Naive thymus-derived CD8-positive, alpha-beta T cell (primary cell): ENCODE measurements at places on chromosomes 5 and 9. TPM values are rescaled to one million over a fixed set of nuclear protein-coding genes. Genes with fewer than 3 reads are reported as not detected.

SLC25A25 gene
- 18.9 TPM for total RNA-seq

OTP gene
- total RNA-seq, result not detected

DNA sequence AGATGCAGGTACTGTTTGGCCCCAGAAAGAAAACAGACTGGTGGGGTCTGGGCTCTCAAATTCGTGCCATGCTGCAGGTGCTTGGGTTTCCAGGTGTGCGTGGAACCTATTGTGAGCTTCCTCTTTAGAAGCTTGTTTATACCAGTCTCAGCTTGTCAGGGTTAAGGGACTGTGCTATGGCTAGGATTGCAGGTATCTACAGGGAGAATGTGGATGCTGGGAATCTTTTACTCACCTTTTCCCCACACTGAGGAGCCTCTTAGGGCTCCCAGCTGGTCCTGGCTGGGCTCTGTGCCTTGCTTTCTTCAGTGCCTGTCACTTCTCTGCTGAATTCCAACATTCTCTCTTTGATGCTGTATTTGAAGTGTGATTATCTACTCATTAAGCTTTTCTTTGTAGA is 111.8 kb downstream of the WDR70 start:
- no peak overlapping the region for H3K4me3 ChIP-seq
- no peaks in the 10 kb centered on the region for H3K27me3 ChIP-seq
- peaks cover 55% of the 10 kb centered on the region for H3K36me3 ChIP-seq
- no peak overlapping the region for H3K27ac ChIP-seq
- no peak for DNase-seq
- H3K4me1 ChIP-seq, result peaks cover 15% of the 10 kb centered on the region

GRCh38 chr9:33165263-33166151 is 1.6 kb downstream of the B4GALT1 start:
- H3K4me3 ChIP-seq, result peak overlapping the region; percentile 96
- H3K27me3 ChIP-seq, result no peaks in the 10 kb centered on the region
- no peak for DNase-seq
- H3K36me3 ChIP-seq, result no peaks in the 10 kb centered on the region
- peak overlapping the region; percentile 93 for H3K27ac ChIP-seq
- H3K4me1 ChIP-seq, result peaks cover 82% of the 10 kb centered on the region

GRCh38 chr9:126496181-126496576 is 117.5 kb upstream of the LMX1B start:
- DNase-seq, result no peak
- H3K36me3 ChIP-seq, result peaks cover 4% of the 10 kb centered on the region
- no peak overlapping the region for H3K27ac ChIP-seq
- H3K4me3 ChIP-seq, result no peak overlapping the region

- peaks cover 18% of the 10 kb centered on the region for H3K27me3 ChIP-seq
- DNase-seq, result no peak
- H3K27ac ChIP-seq, result no peak overlapping the region
Measured at GRCh38 chr9:89042984-89043383, 51.7 kb downstream of the S1PR3 start.

GRCh38 chr9:14761584-14761983 is 39.1 kb upstream of the CER1 start:
- H3K36me3 ChIP-seq, result no peaks in the 10 kb centered on the region
- no peaks in the 10 kb centered on the region for H3K4me1 ChIP-seq
- no peak for DNase-seq
- H3K4me3 ChIP-seq, result no peak overlapping the region

- DNase-seq, result peak; percentile 78
- H3K36me3 ChIP-seq, result no peaks in the 10 kb centered on the region
- H3K27ac ChIP-seq, result no peak within 1 kb of the TSS
- peak within 1 kb of the TSS; percentile 78 for H3K4me3 ChIP-seq
- H3K27me3 ChIP-seq, result no peaks in the 10 kb centered on the region
- peaks cover 24% of the 10 kb centered on the region for H3K4me1 ChIP-seq
Measured at GRCh38 chr5:147782110-147783028, at the start of gene JAKMIP2. JAKMIP2 (minus strand) TSS chr5:147782728; CDS start chr5:147671806, 110,922 bp downstream.
